Stimulated activated CD4-positive, alpha-beta T cell treated with anti-CD3 and anti-CD28 coated beads, Interleukin-1b, Interleukin-23, amount 100 ng/mL, for 1 hour (primary cell): ENCODE measurements at places on chromosomes 2 and 18.

DNA sequence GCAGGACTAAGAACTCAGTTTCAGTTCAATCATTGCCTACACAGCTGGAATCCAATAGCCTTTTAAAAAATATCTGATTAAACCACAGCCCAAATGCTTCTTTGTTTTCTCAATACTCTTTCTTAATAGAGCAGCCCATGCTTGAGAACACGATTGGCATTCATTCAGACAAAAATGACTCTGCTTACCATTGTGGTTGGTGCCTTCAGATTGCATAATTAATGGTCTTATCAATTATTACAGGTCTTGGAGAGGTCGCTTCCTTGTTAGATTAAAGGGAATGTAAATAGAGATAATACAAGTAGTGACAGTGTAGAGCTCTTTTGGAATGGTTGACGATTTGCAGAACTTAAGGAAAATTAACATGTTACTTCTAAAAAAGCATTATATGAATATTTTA lies 107.2 kb downstream of the RNF152 start:
- no peak for DNase-seq

DNA sequence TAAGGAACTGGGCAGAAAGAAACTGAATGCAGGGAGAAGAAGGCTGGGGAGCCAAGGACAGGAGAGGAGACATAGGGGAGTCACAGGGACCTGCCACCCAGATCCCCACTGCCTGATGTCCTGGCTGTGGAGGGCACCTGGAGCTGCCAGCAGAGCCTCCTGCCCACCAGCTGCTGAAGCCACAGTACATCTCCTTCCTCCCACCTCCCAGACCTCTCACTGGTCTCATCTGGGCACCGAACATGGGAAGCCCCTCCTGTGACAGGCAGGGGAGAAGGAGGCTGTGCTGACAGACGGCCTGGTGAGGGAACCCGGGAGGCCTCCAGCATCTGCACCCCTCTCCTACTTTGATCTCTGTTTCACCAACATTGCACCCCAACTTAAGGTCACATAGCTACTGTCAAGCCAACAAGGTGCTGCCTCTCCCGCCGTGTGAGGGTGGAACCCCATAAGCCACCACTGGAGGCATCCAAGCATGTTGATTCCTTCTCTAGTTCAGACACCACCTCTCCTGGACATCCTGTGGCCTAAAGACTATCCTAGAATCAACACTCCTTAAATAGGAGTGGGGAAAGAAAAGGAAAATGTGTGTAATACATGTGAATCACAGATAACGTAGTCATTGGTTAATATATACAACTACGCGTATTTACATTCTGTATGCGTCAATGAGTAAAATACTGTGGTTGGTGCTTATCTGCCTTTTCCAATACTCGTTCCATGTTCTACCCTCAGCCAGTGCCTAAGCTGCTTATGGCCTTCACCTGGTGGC lies 3.5 kb upstream of the RNPEPL1 start:
- no peak for DNase-seq

DNA sequence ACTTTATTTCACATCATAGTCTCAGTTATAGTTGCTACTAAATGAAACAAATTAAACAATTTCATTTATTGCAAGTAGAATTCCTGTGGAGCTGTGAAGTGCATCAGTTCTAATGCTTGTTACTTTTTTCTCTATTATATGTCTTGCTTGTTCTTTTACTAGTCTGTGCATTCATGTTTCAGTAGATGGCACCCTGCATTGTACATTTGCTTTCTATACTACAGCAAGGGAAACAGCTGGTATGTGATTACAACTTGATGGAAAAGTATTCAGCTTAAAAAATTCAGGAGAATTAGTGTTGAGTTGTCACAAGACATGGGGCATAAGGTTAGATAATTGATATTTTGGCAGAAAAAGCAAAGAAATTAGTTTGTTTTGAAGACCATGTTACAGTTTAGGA lies 72.3 kb downstream of the TANK start:
- no peak for DNase-seq

- no peak for DNase-seq
These were observed 12.0 kb downstream of the HNMT start for GRCh38 chr2:137976274-137976673.

GRCh38 chr18:9971313-9971920 lies 57.6 kb downstream of the VAPA start:
- DNase-seq: peak; percentile 42

DNA sequence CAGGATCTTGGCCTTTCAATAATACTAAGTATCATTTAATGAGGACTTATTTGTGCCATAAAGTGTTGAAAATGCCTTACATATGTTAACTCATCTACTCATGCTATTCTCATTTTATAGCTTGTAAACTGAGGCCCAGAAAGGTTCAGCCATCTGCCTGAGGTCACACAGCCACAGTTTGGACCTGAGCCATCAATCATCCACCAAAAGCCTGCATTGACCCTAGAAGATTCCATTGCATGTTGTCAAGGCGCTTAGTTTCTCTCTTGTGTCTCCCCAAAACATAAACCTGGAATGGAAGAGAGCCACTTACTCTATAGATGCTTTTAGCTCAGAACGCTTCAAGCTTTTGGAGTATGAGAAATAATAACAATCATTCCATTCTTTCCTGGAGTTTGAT lies 26.8 kb downstream of the NPAS2 start:
- DNase-seq: no peak

DNA sequence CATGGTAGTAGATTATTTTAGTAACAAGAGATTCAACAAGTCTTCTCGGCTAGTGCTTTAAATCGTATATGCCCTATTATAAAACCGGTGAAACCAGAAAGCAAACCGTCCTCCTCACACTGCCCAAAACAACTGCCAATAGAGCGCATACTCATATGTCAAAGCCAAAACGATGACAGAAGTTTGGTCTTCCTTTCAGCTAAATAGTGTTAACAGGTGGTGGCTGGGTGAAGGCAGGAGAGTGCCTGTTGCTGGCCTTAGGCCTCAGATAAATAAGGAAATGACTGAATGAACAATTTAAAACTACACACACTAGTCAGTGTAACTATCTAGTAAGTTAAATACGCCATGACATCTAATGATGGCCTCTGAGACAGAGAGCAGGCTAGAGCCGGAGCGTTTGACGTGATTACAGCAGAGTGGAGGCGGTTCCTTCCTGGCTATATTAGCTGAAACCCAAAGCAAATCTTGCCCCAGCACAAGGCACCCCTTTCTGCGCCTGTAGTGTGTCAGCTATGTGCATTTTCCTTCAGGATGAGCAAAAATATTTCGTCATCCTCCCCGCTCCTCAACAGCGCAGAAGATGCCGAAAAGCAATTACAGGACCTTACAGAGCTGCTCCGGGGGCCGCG lies 1.6 kb downstream of the LONRF2 start:
- no peak for DNase-seq

DNA sequence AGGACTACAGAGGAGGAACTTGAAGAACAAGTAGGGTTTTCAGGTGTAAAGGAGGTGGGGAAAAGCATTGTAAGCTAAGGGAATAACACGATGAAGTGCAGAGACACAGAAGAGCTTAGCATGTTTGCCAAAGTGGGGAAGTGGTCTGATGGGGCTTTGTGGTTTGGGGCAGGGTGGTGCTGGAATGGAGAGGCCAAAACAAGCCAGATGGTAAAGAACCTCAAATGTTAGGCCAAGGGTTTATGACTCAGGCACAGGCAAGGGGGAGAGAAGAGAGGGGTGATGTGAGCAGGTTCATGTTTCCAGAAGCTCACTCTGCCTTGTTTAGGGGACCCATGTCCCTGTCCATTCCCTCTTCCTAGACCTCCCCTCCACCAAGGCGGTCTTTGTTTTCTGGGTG lies 104.5 kb upstream of the YWHAQ start:
- DNase-seq: no peak

DNA sequence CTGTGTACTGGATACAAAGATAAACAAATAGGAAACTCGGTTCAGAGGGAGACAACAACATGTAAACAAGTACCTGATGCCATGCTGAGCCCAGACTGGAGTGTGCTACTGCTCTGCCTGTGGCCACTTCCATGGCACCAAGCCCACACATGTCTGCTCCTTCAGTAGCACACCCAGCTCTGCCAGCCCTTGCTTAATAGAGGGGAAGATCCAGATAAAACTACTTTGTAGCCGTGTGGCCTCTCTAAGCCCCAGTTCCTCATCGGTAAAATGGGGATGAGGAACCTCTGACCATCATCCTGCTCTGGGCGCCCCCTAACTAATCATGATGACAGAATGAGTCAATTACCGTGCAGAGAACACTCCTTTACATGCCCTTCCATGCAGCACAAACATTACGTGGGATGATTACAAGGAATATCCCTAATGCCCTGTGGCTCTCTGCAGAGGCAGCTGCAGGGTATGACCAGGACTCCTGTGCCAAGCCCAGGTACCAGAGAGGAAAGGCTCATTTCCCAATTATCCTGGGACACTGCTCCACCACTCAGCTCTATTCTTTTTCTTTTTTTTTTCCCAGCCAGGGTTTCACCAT lies 34.9 kb downstream of the DNMT3A start:
- DNase-seq: no peak

DNA sequence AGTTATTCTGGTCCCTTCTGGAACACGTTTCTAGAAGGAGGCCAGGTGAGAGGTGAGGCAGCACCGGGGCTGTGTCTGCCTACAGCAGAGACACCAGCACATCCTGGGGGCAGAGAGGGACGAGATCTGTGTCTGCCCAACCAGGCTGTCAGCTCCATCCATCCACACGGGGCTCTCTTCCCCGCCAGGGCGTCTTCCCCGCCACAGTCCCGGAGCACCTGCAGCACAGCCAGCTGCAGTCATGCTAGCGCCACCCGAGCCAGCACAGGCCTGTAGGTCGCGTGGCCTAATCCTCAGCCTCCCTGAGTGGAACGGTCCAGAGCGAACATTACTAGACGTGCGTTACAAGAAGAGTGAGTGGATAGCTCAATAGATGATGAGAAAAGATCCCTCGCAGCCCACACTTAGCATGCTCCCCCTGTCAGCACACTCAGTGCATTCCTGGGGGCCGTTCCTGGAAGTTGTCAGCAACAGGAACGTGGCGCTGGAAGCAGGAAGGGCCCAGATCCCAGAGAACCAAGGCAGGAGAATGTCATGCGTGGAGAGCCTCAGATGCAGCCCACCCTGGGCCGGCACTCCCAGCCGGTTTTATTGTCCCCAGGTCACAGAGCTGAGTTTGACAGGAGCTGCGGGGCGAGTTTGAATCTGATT lies 179.0 kb downstream of the TWIST2 start:
- DNase-seq: no peak

GRCh38 chr2:38653380-38653714 lies 12.6 kb upstream of the GALM start:
- no peak for DNase-seq

GRCh38 chr18:23244401-23244800 lies 109.1 kb downstream of the CABLES1 start:
- DNase-seq: no peak

GRCh38 chr2:16828828-16829160 lies 163.2 kb upstream of the CYRIA start:
- DNase-seq: no peak

- no peak for DNase-seq
These were observed 253.5 kb upstream of the NRP2 start for GRCh38 chr2:205428811-205429210.

DNA sequence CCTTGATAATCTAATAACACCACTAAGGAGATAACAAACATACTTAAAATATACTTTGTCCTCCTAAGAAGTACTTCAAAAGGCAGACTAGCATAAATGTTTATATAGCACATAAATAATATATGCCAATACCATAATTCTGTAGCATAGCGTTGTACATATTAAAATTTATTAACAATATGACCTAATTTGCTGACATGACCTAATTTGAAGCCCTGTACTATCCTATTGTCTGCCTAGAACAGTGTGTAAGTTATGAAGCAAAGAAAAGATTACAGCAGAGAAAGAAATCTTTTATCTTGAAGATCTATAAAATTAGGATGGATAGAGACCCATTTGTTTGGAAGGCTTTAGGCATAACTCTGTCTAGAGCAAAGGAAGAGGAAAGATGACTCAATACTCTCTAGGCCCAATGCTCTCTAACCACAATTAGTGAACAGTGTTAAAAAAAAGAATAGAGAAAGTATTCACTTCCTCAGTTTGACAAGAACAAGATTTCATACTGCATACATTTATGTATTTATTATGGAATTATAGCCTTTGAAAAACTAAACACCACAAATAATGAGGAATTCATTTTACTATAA lies 231.3 kb downstream of the ZRANB3 start:
- no peak for DNase-seq

DNA sequence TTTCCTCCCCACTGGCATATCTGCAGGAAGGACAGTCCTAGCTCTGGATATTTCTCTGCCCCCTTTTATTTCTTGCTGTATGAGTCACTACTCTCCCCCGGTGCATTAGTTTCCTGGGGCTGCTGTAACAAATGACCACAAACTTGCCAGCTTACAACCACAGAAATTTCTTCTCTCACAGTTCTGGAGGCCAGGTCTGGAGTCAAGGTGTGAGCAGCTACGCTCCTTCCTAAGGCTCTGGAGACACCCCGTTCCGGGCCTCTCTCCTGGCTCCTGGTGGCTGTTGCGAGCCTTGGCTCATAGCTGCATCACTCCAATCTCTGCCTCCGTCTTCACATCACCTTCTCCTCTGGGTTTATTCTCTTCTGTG lies 34.1 kb downstream of the PTPRM start:
- DNase-seq: no peak

DNA sequence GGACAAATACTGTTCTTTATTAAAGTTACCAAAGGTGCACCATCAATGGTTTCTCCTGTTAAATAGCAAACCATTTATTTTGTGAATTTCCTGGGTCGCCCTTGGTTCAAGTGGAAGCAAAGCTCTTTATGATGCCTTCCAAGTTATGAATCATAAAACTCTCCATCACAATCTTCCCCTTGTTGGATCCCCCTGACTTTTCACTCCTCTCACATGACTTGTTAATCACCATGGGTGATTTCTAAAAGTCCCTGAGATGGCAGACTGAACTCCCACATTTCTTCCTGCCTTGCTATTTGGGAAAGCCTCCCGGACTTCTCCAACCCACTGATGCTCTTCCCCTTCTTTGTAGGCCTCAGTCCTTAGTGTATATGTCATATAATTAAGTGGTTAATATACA lies 176.0 kb downstream of the THADA start:
- no peak for DNase-seq

DNA sequence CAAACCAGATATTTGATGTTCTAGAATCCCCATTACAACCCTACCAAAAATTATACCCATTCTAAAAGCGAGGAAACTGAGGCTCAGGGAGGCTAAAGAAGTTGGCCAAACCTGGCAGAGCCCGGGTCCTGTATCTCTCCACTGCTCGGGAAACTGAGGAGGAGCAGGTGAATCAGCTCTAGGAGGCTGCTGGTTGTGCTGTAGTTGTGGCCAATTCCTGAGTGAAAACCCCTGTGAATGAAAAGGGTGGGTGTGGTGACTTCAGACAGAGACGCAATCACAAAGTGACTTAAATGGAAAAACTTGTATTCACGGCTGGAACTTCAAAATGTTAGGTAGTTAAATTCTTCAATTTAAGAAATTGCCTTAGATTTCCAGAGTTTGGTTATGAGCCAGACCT lies 105.7 kb upstream of the SEC11C start:
- DNase-seq: no peak

- DNase-seq: no peak
These were observed 68.7 kb downstream of the NPAS2 start for GRCh38 chr2:100888601-100889000.

DNA sequence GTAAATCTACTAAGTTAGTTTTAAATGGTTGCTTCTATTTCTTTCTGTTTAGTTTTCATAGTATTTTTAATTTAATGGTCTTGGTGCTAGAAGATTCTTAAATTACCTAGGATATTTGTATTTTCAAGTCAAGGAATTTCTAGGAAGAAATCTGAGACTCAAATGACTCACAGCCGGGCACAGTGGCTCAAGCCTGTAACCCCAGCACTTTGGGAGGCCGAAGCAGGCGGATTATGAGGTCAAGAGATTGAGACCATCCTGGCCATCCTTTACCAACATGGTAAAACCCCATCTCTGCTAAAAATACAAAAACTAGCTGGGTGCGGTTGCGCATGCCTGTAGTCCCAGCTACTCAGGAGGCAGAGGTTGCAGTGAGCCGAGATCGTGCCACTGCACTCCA lies 95.5 kb downstream of the C2orf74 start:
- DNase-seq: no peak
